ENCODE measurements at places on chromosomes 2 and 18.

GRCh38 chr18:31954349-31954748 lies 11.4 kb upstream of the TRAPPC8 start:
- DNase-seq, result no peak

DNA sequence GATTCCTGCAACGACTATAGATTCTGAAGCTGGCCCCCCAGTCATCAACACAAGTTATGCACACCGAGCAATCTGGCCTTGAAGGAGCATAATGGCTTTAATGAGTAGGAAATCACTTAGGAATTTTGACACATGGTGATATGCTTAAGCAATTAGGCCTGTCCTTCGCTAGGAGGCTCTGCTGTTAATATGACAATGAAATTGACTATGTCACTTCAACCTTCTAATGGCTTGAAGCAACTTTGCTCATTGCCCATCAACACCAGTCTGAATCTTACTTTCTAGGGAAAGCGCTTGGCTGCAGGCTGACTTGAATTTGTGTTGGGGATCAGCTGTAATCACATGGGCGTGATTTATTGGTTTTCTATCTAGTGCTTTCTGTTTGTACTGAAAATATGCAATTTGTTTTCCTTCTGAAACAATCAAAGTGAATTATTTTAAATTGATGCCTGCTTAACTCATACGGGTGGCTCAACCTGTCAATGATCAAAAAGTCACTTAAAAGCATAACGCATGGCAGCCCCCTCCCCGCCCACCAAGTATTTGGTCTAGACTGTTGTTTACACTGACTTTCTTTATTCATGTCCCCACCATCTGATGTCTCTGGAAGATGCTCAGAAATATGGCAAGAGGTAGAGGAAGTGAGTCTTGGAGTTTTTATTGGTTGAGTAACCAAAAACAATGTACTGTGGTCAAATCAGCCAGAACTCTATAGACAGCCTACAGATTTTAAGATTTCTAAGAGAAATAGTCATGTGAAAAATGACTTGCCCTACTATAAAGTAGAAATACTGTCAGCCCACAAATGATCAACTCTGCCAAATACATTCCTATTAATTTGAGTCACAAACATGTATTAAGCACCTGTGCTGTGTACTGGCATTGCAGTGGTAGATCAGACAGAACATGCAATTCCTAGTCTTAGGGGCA lies 344.9 kb downstream of the RBM43 start:
- no peak for DNase-seq

GRCh38 chr18:34942276-34942675 lies 98.9 kb upstream of the MAPRE2 start:
- no peak for DNase-seq

DNA sequence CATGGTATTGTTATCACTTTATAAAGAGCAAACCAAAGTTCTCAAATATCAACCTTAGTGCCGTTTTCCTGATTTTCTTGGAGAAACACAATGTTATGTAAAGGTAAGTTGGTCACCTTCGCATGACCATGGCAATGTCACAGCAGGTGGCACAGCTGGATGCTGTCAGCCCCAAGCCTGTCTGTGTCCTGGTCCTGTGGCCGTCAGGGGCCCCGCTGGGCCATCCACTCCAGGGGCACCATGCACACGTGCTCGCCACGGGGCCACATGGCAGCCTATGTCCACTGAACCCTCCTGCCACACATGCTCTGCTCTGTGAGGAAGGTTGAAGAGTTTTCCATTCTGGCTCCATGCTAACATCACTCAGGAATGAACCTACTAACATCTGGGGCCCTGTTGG lies 85.9 kb downstream of the EIPR1 start:
- DNase-seq, result no peak

DNA sequence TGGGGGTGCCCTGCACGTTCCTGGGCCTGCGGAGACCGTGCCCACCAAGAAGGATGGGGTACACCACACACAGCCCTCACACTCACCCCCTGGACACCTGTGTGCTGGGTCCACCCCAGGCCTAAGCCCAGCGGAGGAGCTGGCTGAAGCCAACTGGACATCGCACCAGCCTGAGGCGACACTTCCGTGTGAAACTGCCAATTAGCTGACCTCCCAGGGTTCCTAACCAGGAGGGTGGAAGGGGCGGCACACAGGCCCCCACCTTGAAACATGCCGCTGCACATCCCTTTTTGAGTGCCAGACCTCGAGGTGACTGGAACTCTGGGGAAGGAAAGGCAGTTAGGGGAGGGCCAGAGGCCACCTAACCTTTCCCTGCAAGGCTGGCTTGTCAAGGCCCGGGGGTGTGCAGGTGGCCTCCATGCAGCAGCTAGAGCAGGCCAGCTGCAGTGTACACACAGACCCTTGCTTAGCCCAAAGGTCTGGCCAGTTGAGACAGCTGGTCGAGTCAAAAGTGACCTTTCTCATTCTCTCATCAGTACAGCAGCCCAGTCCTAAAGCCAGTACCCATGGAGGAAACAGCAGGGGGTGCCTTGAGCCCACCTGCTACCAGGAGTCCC lies 4.5 kb downstream of the STK25 start:
- no peak for DNase-seq

- no peak for DNase-seq
Measured at GRCh38 chr2:205686783-205687640, 4.7 kb downstream of the NRP2 start.

GRCh38 chr2:46216213-46216612 lies 81.0 kb upstream of the EPAS1 start:
- no peak for DNase-seq

GRCh38 chr2:190841707-190842505 lies 38.7 kb upstream of the GLS start:
- no peak for DNase-seq

DNA sequence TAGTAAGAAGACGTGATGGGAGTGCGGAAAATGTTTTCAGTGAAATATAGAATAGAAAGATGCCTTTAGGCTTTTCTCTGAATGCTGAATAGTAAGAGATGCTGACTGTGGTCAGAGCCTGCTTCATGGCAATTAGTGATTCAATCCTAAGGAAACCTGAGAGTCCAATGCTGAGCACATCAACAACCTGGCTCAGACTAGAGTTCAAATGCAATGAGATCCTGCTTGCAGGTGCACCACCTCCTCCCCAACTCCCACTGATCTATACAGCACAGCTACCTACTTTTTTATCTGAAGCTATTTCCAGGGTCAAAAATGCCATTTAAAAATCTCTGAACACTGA lies 65.4 kb downstream of the AAK1 start:
- no peak for DNase-seq

DNA sequence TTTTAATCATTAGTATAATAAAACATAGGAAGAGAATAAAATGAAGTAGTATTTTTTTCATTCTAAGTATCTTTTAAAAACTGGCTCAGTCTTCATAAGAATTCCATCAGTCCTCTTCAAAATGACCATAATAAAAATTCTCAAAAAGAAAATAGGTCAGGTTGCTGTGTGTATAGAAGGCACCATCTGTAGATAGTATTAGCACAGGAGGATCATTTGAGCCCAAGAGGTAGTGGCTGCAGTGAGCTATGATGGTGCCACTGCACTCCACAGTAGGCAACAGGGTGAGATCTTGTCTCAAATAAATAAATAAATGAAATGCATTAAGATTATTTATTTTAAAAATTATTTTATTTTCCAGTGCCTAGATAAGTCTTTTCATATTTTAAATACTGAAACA lies 475.8 kb downstream of the ZNF804A start:
- no peak for DNase-seq

DNA sequence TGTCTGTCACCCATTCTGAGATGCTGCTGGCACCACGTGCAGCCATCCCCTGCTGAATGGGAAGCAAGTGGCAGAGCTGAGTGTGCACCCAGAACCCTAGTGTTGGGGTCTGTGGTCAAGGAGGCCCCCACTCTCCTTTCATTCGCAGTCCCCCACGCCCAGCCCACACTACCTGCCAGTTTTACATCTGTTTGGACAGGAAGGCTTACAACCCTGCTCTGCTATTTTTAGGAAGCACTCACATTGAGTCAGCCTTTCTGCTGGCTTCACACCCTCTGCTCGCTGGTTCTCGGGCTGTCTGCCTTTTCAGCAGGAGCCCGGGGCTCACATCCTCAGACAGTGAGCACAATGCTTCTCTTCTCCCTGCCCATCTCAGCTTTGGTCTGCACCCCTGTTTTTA lies 10.7 kb upstream of the ADCY3 start:
- no peak for DNase-seq

DNA sequence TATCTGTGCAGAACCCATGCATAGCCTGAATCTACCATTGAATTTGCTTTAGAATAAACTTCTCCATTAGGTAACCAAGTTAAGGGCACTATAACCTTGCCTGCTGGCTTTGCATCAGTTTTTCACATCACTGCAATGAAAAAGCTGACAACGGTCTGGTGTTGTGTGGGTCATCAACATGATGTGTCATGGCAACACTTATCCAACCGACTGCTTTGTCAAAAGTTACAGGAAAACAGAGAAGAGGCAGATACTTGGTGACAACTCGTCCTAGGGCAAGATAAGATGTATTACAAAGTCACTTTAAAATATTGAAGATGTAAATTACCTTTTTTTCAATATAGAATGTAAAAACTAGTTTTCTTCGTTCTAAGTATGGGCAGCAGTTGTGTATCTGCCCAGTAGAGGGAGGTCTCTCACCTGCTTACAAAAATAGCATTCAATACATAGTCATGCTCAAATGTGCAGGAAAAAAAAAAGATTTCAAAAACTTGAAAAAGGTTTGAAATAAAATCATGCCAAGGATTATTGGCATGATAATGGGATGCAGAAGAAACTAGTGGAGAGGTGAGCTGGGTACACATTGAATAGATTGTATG lies 96.3 kb downstream of the EVA1A start:
- no peak for DNase-seq

DNA sequence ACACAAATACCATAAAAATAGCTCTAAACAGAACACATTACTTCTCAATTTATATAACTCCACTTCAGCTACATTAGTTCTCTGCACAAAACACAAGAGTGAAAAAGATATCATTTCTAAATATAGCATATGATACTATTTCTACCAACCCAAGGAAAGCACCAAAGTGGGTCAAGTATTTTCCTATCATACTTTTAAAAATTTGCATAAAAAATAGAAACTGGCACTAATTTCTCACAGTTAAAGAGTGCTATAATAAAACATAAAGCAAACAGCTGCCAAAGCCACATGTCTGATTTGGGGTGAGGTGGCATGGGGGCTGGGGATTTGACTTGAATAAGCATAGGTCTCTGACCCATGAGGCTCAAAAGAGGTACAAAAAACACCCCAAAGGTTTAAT lies 61.5 kb downstream of the BARD1 start:
- DNase-seq, result no peak

DNA sequence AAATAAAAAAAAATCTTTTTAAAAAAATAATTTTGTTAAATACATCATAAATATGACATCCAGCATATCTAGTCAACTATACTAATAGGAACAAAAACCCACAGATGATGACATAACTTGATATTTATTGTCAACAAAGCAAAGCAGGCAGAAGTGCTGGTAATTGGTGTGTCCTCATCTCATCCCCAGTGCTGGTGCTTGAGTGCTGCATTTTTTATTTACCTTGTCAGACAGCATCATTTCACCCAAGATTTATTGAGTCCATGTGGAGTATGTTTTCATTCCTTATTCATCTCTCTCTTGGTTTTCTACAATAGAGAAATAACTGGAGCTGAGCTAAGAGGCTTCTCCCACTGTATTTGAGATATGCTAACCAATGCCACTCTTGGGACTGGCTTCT lies 191.6 kb upstream of the SLC14A2 start:
- no peak for DNase-seq

All from stimulated activated CD4-positive, alpha-beta T cell treated with anti-CD3 and anti-CD28 coated beads, Interleukin-2, amount 100 ng/mL, for 24 hours (primary cell).